ENCODE measurements at places on chromosomes 12 and 14.

- no peaks in the 10 kb centered on the region for H3K4me1 ChIP-seq
- H3K36me3 ChIP-seq, result no peaks in the 10 kb centered on the region
- no peak overlapping the region for H3K4me3 ChIP-seq
- no peak overlapping the region for H3K27ac ChIP-seq
- DNase-seq, result no peak
- no peaks in the 10 kb centered on the region for H3K27me3 ChIP-seq
Observed at GRCh38 chr12:33486058-33486457, 46.4 kb upstream of the SYT10 start.

GRCh38 chr12:65566751-65567150, 257.5 kb upstream of the HMGA2 start:
- no peak overlapping the region for H3K4me3 ChIP-seq
- no peak for DNase-seq
- no peak overlapping the region for H3K27ac ChIP-seq

DNA sequence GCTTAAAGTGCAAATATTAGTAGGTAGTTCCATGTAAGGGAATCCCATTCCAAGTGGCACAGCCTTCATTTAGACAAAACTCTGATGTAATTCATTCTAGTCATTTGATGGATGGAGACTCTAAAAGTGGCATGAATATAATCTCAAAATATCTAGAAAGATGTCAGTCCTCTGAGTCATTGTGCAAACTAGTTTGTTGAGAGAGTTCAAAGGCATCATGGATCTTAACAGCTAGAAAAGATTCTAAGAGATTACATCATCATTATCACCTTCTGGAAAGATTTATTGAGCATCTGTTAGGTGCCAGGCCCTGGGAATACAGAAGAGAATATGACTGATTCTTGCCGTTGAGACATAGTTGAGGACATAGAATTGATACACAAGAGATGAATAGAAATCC, 30.7 kb downstream of the CRADD start:
- H3K27ac ChIP-seq, result no peak overlapping the region
- no peaks in the 10 kb centered on the region for H3K27me3 ChIP-seq
- H3K4me1 ChIP-seq, result no peaks in the 10 kb centered on the region
- no peak overlapping the region for H3K4me3 ChIP-seq
- no peak for DNase-seq

- no peak for DNase-seq
- no peaks in the 10 kb centered on the region for H3K27me3 ChIP-seq
- H3K36me3 ChIP-seq, result no peaks in the 10 kb centered on the region
- H3K4me1 ChIP-seq, result no peaks in the 10 kb centered on the region
Observed at GRCh38 chr12:27236498-27236897, 7.6 kb upstream of the STK38L start.

- H3K4me1 ChIP-seq, result no peaks in the 10 kb centered on the region
- H3K27ac ChIP-seq, result no peak within 1 kb of the TSS
- no peaks in the 10 kb centered on the region for H3K36me3 ChIP-seq
Observed at GRCh38 chr14:91947475-91948184, at the start of gene FBLN5. FBLN5 (minus strand) TSS chr14:91947694; CDS start chr14:91947229, 465 bp downstream.

DNA sequence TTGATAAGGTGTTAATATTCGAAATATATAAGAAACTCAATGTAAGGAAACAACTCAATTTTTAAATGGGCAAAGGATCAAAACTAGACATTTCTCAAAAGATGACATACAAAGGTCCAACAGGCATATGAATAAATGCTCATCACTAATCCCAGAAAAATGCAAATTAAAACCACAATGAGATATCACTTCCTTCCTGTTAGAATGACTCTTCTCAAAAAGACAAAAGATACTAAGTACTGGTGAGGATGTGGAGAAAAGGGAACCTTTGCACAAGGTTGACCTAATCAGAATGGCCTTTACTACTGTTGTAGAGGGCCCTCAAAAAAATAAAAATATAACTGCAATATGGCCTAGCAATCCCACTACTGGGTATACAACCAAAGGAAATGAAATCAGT, 383.4 kb downstream of the KCNH5 start:
- peaks cover 3% of the 10 kb centered on the region for H3K4me1 ChIP-seq
- no peaks in the 10 kb centered on the region for H3K27me3 ChIP-seq
- DNase-seq, result no peak
- H3K36me3 ChIP-seq, result no peaks in the 10 kb centered on the region

DNA sequence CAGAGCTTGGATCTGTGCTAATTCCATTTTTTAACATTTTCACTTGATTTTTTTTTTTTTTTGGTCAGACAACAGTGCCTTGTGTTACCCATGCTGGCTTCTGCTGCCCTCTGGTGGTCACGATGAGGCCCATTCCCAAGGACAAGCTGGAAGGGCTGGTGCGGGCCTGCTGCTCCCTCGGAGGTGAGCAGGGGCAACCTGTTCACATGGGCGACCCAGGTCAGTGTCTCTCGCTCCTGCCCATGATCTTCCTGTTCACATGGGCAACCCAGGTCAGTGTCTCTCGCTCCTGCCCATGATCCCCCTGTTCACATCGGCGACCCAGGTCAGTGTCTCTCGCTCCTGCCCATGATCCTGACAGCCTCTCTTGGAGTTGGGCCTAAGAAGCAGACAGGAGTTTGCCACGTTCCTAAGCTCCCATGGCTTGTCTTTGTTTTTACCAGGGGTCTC, 59.4 kb downstream of the DGLUCY start:
- H3K36me3 ChIP-seq, result peaks cover 36% of the 10 kb centered on the region
- peak; percentile 75 for DNase-seq
- H3K27me3 ChIP-seq, result no peaks in the 10 kb centered on the region
- no peak overlapping the region for H3K4me3 ChIP-seq

- no peak overlapping the region for H3K27ac ChIP-seq
- no peaks in the 10 kb centered on the region for H3K27me3 ChIP-seq
- H3K4me3 ChIP-seq, result no peak overlapping the region
- H3K36me3 ChIP-seq, result no peaks in the 10 kb centered on the region
- DNase-seq, result no peak
- no peaks in the 10 kb centered on the region for H3K4me1 ChIP-seq
Observed at GRCh38 chr14:30791522-30792351, 82.6 kb upstream of the COCH start.
